ENCODE measurements at places on chromosomes 16 and 17.

DNA sequence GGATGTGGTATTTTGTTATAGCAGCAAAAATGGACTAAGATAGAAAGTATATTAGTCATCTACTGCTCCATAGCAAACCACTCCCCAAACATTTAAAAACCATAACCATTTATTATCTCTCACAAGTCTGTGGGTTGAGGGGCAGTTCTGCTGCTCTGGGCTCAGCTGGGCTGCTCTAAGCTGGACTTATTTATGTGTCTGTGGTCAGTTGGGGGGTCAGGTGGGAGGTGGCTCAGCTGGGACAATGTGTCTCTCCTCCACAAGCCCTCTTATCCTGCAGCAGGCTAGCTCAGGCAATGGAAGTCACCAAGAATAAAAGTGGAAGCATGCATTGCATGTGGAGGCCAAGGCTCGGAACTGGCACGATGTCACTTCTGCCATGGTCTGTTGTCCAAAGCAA lies 226.1 kb upstream of the N4BP1 start:
- no peak for DNase-seq

DNA sequence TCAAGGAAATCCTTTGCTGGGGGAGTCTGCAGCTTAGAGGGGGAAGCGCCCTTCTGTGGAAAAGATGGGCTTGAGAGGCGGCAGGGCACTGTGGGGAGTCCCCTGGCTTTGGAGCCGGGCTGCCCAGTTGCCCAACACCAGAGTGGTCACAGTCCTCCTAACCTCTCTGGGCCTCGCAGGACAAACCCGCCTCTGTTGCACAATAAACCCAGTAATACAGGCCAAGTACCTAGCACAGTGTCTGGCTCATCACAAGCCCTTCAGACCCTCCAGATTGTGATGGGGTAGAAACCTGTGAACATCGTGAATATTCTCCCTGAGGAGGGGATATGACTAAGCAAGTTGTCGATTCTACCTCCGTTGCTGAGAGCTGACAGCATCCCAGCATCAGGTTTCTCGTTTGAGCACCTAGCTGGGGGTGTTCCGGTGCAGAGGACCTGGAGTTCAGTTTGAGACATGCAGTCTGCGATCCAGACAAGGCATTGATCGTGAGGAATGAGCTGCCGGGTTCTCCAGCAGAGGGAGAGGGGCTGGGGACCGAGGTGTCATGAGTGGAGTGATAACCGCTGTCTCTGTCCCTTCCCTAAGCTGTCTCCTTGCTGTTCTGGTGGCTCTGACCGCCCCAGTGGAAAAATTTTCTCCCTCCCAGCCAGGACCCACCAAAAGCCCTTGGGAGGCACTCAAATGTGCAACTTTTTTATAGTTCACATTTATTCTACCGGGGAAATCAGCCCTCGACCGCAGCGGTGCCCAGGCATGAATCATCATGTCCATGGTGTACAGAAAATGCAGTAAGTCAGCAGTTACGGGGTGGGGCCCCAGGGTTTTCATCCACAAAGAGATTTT lies 161.9 kb downstream of the WSCD1 start:
- peak; percentile 48 for DNase-seq

DNA sequence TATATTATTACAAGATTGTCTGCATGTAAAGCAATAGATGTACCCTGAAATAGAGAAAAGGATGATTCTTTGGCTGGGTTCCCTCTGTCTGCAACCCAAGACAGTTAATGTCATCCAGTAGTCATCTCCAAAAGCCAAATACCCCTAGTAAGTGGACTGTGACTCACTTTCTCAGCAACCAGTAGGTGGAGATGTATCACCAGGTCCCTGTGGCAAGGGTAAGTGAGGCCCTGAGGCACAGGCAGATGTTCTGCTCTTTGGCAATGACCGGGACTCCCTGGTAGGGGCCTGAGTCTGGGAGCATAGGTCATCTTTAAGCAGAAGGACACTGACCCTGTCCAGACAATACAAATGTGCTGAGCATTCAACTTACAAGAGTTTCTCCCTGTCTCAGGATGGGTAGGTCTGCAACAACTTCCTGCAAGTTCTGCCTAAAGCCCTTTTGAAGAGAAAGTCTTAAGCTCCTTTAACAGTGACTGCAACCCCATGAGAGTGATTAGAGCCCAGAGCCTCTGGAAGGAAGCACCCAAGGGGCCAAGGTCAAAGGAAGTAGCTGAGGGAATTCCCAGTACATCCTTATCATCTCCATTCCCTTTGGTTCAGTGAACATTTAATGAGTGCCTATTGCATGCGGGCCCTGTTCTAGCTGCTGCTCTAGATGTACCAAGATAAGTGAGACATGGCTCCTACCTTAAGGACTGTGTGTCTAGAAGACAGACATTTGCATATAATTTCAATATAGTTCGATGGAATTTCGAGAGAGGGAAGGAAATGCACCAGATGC lies 31.9 kb downstream of the PMP22 start:
- peak; percentile 60 for DNase-seq

GRCh38 chr16:78474762-78475161 lies 375.3 kb downstream of the WWOX start:
- DNase-seq, result no peak

GRCh38 chr16:55842369-55843104 lies 9.6 kb upstream of the CES1 start:
- no peak for DNase-seq

GRCh38 chr16:482468-483185 lies 44.9 kb upstream of the CAPN15 start:
- DNase-seq, result no peak

- no peak for DNase-seq
These were observed 1.7 kb upstream of the MYL4 start for GRCh38 chr17:47207143-47208067.

GRCh38 chr17:78241277-78242023 lies 10.0 kb downstream of the TMEM235 start:
- peak; percentile 74 for DNase-seq

- no peak for DNase-seq
These were observed 3.0 kb upstream of the CPNE2 start for GRCh38 chr16:57089406-57089805.

GRCh38 chr17:32835291-32835761 lies 41.6 kb downstream of the MYO1D start:
- no peak for DNase-seq

- no peak for DNase-seq
These were observed 59.2 kb downstream of the MRM3 start for GRCh38 chr17:841313-841712.

GRCh38 chr16:29029168-29029994 lies 44.5 kb downstream of the LAT start:
- DNase-seq, result peak; percentile 91

DNA sequence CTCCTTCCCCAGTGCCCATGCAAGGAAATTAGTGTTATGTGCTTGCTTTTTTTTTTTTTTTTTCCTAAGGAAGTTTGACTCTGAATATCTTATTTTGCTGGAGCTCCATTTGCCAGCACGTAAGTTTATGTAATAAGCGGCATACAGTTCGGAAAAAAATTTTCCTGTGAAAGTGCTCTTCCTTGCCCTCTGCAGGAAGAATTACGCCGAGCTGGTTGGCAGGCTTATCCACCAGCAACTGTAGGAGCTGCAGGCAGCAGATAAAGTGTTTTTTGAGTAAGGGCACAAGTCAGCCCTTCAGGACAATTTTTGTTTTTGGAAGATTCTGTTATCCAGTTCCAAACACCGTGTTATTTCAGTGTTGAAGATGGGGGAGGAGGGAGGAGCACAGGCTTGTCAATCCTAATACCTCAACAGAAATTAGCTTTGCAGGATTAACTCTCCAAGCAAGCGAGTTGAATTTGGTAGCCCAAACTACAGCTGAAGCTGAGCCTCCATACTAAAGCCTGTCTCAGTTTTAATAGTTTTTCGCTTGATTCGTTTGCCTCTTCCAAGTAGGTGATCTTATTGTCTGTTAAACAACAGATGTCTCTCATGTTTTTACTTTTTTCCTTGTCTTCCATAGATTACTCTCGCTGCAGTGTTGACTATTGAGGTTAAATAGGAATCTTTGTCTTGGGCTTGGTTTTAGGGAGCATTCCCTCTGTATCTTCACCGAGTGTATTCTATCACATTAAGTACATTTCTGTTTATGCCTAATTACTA lies 1.1 kb downstream of the SPECC1 start:
- DNase-seq, result peak; percentile 55

DNA sequence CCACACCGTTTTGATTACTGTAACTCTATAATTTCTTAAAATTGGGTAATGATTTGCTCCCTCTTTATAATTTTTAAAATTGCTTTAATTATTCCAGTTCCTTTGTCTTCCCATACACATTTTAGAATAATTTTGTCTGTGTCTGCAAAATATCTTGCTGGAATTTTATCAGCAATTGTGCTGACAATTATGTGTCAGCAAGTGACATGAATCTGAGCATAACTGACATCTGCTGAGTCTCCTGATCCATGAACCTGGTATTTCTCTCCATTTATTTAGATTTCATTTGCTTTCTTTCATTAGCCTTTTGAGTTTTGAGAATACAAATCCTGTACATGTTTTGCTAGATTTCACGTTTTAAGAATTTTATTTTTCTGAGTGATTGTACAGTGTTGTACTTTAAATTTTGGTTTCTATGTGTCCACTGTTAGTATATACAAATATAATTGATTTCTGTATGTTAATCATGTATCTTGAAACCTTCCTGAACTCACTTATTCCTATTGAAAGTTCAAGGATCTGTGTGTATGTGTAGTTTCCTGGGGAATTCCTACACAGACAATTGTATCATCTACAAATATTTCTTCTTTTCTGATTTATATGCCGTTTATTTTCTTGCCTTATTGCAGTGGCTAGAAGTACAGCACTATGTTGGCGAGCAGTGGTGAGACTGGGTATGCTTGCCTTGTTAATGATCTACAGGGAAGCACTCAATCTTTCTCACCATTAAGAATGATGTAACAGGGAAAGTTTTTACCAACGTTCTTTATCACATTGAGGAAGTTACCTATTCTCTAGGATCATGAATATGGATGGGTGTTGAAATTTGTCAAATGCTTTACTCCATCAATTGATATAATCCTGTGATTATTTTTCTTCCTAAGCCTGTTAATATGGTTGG lies 45.2 kb downstream of the N4BP1 start:
- no peak for DNase-seq

GRCh38 chr17:61393550-61393903 lies 6.1 kb upstream of the TBX2 start:
- peak; percentile 36 for DNase-seq

- DNase-seq, result no peak
These were observed 234.6 kb upstream of the CDH5 start for GRCh38 chr16:66131895-66132294.

GRCh38 chr17:73625991-73626673 lies 18.1 kb downstream of the SDK2 start:
- DNase-seq, result no peak

GRCh38 chr16:89373355-89374110 lies 116.8 kb downstream of the ANKRD11 start:
- DNase-seq, result no peak

DNA sequence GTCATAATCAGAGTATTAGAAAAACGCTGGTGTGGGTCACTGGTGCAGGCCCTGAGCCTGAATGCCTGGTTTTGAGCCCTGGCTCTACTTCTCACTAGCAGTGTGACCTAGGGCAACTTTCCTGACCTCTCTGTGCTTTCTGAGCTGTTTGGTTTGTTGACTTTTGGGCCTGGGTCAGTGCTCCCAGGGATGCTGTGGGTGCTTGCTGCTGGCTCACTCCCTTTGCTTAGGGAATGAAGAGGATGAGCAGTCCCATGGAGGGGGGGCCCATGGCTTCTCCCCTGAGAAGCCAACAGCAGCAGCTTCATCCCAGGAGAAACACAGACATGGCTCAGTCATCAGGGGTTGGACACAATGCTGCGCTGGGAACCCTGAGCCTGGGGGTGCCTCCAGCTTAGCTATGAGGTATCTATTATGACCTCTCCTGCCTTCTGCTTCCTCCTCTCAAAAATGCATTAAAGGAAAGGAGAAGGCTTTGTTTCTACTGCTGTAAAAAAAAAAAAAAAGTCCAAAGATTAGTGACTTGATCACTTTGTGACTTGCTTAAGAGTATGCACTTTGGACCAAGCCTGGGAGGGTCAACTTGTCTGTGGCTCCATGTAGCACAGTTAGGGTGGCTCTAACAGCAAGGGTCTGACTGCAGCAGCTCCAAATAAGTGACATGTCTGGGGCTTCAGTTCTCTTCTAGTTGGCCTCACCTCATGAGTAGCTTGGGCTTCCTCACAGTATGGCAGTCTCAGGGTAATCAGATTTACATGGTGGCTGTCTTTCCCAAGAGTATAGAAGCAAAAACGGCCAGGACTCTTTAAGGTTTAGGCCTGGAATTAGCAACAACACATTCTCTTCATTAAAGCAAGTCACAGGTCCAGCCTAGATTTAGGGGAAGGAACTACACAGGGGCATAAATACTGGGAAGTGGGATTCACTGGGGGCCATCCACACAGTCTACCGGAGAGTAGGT lies 13.0 kb downstream of the NKD1 start:
- DNase-seq, result no peak

DNA sequence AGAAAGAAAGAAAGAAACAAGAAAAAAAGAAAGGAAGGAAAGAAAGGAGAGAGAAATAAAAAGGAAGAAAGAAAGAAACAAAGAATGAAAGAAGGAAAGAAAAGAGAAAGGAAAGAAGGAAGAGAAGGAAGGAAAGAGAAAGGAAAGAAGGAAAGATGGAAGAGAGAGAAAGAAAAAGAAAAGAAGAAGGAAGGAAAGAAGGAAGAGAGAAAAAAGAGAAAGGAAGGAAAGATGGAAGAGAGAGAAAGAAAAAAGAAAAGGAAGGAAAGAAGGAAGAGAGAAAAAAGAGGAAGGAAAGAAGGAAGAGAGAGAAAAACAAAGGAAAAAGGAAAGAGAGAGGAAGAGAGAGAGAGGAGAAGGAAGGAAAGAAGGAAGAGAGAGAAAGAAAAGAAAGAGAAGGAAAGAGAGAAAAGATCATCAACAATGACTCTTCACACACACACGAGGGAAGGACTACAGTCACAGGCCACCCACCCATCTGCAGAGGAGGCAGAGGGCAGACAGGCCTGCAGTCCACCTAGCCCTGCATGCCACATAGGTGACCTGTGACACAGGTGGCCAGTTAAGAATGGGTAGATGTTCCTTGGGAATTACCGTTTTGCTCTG lies 23.9 kb downstream of the VWA3A start:
- no peak for DNase-seq

- DNase-seq, result no peak
These were observed 22.8 kb downstream of the GINS2 start for GRCh38 chr16:85665929-85666328.

DNA sequence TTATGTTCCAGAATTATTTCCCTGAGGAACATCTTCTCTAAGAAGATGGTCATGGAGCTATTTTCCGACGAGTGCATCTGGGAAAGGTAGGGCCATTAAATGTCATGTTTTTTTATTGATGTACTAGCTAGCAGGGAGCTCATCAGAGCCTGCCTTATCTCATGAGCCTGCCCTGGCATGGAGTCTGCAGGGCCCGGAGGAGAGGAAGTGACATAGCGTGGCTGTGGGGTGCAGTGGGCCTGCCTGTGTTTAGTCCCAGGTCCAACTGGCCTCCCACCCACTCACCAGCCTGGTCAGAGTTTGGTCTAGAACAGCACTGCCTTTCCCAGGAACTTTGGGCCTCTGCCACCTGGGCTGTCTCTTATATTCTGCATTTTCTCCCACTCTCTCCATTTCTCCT lies 389.8 kb downstream of the SNX29 start:
- DNase-seq, result no peak

- DNase-seq, result no peak
These were observed 28.5 kb downstream of the GLP2R start for GRCh38 chr17:9854255-9854654.

GRCh38 chr17:82980632-82981031 lies 98.8 kb upstream of the METRNL start:
- no peak for DNase-seq

- DNase-seq, result no peak
These were observed 10.3 kb upstream of the HAS3 start for GRCh38 chr16:69095193-69095592.

- DNase-seq, result no peak
These were observed 4.8 kb downstream of the SPHK1 start for GRCh38 chr17:76388966-76389888.
